AG09319 (cell line): ENCODE measurements at places on chromosomes 2 and 18.

DNA sequence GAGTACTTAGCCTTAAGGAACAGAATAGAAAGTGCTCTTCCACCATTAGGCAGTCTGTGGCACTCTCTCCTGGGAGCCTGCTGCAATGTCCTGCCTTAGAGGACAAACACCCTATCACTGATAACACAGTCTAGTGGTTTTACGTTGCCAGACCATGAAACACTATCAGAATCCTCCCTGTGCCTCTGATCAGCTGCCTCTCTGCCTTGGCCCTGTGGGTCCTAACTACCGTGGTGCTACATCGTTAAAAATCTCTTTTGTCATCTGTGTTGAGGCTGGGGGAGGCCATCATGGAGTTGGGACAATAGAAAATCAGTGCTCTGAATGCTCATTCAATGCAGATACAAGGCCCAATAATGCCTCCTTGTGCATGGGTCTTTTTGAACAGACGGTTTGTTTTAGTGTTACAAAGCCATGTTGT lies 11.9 kb upstream of the APCDD1 start:
- no peak for DNase-seq

DNA sequence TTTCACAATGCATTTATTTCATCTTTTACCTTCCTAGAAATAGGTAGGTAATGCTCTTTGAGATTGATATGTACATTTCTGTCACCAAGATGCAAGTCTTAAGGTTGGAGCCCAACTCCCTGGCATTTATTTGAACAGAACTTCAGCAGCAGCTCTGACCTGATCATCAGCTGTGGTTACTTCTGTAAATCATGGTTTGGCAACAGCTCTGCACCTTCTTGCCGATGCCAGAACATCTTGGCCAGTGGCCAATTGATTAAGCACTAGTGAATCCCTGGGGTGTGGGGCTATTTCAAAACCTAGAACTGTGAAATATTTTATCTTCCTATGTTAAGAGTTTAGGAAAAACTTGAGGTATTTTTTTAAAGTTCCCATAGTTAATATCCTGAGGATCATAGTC lies 124.8 kb upstream of the NYAP2 start:
- no peak for DNase-seq

DNA sequence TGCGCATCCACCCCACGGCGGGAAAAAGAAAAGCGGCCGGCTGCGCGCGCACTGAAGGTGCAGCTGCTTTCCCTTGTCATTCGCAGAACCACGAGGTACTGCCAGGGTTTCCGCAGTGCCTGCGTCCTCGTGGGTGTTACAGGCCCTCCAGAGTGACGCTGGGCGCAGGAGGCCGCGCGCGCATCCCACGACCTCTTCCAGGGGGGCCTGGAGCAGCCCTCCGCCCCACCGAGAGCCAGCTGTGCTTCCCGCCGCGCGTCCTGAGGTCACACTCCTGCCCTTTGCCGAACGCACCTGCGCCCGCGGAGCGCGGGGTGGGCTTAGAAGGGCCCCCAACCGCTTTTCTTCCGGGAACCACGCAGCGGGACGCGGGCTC lies 378 bp upstream of the IAH1 start:
- DNase-seq, result no peak

- DNase-seq, result no peak
These were observed 24.3 kb downstream of the RHOB start for GRCh38 chr2:20471148-20471547.

DNA sequence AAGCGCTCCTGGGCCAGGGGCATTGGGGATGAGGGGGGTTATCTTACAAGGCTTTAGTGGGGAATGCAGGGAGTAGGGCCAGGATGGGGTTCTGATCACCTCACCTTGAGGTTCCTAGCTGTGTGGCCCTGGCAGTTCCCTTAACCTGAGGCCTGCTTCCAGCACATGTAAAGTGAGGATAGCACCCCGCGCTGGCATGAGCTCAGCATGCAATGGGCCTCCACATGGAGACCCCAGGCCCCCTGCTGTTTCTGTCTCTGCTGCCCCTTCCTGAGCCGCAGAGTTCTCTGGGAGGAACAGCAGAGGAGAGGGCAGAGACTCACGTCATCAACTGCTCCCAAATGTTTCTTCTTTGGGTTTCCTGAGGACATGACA lies 8.6 kb upstream of the TEX51 start:
- DNase-seq, result no peak

GRCh38 chr2:133085646-133086045 lies 415.6 kb upstream of the LYPD1 start:
- no peak for DNase-seq

GRCh38 chr2:111029181-111029927 lies 91.4 kb upstream of the BCL2L11 start:
- no peak for DNase-seq

- DNase-seq, result no peak
These were observed 10.1 kb upstream of the LCLAT1 start for GRCh38 chr2:30436859-30437435.

DNA sequence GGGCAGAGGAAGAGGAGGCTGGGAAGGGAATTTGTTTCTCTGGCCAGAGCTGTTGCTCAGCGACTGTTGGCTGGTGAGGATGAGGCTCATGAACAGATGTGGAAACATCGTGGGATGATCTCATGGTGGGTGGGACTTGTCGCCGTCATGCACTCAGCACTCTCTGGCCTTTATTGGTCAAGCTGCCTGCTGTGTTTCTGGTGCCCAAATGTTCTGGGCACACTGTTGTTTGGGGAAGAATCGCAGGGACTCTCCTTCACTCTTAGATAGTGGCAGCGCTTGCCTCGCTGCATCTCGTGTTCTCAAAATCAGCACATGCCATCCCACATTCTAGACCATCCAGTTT lies 145.6 kb downstream of the AGAP1 start:
- DNase-seq, result peak; percentile 83

DNA sequence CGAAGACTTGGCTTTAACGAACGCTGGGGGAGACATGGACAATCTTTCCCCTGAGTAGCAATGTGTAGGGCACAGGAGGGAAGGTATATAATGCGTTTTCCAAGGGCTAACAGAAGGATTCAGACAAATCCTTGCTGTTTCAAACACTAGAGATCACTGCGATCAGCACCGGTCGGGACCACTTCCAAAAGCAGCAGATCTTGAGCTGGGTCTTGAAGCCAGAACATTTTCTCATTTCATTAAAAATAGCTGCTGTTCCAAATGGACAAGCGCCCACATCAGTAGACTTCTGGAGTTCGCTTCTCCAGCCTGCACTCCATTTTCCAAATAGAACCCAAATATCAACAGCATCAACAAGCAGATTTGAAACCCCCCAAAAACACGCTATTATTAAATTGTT lies 65.1 kb upstream of the MAPRE2 start:
- no peak for DNase-seq

- no peak for DNase-seq
These were observed 81.6 kb downstream of the SH3RF3 start for GRCh38 chr2:109210431-109211200.

DNA sequence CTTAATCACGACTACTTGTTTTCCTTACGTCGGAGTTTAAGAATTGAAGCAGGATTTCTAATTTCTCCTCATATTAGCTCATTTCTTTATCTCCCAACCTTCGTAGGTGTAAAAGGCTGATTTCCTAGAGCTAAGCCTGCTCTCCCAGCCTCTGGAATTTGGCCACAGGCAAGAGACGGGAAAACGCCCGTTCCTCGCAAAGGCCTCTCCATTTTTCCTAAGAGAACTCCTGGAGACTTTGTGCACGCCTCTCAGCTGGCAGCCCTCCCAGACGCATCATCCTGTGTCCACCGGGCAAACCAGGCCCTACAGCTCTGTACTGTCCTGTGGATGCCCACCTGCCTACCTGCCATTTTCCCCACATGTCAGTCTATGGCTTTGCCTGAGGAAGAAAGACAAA lies 106.3 kb downstream of the FTCDNL1 start:
- no peak for DNase-seq

GRCh38 chr2:62344472-62344871 lies 148.6 kb downstream of the B3GNT2 start:
- DNase-seq, result no peak

- DNase-seq, result no peak
These were observed 14.5 kb downstream of the IAH1 start for GRCh38 chr2:9488583-9489547.

DNA sequence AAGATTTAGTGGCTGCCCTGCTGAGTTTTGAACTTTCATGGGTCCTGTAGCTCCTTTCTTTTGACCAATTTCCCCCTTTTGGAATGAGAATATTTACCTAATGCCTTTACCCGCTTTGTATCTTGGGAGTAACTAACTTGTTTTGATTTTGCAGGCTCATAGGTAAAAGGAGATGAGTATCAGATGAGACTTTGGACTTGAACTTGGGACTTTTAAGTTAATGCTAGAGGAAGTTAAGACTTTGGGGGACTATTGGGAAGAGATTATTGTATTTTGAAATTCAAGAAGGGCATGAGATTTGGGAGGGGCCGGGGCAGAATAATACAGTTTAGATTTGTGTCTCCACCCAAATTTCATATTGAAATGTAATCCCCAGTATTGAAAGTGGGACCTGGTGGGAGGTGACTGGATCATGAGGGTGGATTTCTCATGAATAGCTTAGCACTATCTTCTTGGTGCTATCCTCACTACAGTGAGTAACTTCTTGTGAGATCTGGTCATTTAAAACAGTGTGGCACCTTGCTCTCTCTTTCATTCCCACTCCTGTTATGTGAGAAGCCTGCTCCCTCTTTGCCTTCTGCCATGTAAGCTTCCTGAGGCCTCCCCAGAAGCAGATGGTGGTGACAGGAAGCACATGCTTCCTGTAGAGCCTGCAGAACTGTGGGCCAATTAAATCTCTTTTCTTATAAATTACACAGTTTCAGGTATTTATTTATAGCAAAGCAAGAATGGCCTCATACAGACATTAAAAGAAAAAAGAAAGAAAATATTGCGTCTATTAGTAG lies 6.1 kb downstream of the ADI1 start:
- DNase-seq, result no peak

- no peak for DNase-seq
These were observed 1.0 kb downstream of the CYP1B1 start for GRCh38 chr2:38074764-38075506.

DNA sequence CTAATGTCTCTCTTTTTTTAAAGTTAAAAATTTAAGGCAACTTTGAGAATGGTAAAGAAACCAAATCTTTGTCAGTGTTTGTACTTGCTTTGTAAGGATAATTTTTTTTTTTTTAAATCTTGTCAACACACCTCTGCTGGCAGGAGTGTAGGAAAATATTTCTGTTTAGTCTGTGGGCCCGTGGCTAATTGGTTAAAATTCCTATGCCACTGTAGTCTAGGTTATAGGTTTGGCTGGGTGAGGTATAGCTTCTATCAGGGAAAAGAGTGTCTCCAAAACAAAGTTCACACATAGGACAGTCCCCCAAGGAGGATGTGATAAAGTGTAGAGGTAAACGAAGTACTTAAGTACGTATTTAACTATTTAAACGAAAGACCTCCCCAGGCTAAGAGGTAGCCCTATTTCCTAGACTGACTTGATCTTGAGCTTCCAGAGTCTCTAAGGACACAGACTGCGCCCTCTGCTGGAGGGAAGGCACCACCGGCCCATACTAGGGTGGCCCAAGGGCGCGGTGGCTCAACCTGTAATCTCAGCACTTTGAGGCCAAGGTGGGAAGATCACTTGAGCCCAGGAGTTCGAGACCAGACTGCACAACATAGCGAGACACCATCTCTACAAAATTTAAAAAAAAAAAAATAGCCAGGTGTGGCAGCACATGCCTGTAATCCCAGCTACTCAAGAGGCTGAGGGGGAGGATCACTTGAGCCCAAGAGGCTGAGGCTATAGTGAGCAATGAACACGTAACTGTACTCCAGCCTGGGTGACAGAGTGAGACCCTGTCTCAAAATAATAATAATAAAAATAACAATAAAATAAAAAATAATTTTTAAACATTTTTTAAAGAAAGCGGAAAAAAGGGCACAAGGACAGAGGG lies 8.9 kb downstream of the TEX44 start:
- no peak for DNase-seq

GRCh38 chr2:26629346-26629630 lies 11.9 kb downstream of the CIB4 start:
- no peak for DNase-seq

GRCh38 chr2:200455958-200456421 lies 53.9 kb downstream of the KCTD18 start:
- no peak for DNase-seq

- DNase-seq, result no peak
These were observed 202.5 kb downstream of the CTNNA2 start for GRCh38 chr2:79715338-79715737.

DNA sequence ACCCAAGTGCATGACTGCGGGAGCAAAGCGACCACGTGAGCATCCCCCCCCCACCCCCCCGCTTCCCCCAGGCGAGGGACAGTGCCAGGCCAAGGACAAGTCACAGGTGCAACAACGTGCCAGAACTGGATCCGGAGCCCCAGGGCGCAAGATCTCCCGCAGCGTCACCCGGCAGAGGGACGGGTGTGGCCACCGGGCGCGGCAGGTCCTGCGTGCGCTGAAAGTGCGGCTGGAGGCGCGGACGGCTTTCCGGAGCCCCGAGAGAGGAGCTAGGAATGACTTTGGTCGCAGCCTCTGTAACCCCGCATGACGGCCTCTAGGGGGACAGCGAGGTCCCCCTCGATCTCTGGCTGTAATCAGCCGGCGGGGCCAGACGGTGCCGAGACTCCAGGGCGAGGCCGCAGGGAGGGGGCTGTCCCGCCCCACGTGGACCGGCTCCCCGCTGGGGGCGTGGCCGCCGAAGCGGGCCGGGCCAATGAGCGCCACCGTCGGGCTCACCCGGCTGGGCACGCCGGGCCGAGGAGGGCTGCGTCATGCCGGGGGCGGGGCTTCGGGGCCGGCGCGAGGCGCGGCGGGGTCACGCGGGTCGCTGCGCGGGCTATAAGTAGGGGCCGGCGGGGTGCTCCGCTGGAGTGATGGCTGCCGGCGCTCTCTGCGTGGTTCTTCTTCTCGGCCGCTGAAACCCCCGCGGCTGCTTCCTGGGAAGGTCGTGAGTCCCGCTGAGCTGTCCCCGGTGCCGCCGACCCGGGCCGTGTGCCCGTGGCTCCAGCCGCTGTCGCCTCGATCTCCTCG lies at the start of gene SLC20A1:
Gene SLC20A1, plus strand, starts transcription at position 630 of the 792 bp plus-strand sequence. CDS start 890 bp downstream, outside the sequence.
- DNase-seq, result peak; percentile 77

- DNase-seq, result no peak
These were observed 106.3 kb downstream of the GYPC start for GRCh38 chr2:126761981-126762878.

DNA sequence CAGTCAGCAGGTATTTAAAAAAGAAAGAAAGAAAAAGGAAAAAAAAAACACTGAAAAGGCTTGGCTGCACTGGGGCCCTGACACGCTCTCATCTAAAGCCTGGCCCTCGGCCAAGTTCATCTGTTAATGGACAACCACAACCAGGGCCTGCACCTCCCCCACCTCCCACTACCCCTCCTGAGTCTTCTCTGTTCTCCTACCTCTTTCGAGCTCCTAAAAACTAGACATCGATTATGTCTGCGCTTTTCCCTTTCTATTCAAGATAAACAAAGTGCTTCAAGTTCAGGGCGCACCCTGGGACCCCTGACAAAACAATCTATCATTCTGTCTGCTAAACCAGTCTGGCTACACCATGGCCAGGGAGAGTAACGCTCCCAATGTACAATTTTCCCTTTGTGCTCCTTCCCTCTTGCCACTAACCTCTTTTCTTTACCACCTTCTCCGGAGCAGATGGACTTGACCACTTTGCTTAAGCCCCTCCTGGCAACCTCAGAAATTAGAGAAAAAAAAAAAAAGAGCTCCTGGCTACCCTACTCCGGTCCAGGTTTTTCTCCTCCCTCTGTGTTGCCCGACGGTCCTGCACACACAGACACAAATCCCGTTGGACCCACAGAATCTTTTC lies 22.7 kb downstream of the BCL11A start:
- no peak for DNase-seq
